NCI-H1092 treated with DMSO at 0.1 percent for 48 hours (cell line): ENCODE measurements at places on chromosomes 4 and X.

DNA sequence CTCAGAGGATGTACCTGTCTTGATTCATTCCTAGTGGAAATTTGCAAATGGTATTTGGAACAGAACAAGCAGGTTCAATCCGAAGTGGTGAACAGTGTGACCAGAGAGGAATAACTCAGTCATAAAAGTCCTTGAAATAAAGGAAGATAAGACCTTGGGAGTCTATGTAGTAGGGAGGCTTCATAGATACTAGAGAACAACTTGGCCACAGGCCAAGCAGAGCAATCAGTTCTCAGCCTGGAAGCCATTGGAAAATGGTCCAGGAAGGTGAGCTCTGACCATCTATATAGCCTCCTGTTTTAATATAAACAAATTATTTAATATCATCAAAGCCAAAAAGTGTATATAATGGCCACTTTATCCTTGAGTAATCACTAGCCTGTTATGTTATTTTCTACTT is 11.3 kb downstream of the TXK start:
- DNase-seq: no peak

DNA sequence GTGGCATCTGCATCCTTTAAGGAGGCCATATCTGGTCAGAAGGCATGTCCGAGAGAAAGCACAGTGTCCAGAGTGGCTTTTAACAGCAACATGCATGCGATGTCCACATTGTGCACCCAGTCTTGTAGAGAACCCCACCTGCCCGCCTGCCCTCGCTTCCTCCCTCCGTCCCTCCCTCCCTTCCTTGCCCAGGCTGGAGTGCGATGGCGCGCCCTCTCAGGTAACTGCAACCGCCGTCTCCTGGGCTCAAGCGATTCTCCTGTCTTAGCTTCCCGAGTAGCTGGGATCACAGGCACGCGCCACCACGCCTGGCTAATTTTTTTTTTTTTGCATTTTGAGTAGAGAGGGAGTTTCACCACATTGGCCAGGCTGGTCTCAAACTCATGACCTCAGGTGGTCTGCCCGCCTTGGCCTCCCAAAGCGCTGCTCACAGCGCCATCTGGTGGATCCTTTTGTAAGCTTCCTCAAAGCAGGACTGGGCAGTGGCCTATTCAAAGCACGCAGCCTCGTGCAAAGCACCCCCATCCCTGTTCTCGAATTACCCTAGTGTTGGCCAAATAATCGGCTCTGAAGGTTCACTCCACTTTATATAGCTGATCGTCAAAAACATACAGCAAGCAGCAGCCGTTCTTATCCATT is 15.0 kb downstream of the BRCC3 start:
- no peak for DNase-seq

DNA sequence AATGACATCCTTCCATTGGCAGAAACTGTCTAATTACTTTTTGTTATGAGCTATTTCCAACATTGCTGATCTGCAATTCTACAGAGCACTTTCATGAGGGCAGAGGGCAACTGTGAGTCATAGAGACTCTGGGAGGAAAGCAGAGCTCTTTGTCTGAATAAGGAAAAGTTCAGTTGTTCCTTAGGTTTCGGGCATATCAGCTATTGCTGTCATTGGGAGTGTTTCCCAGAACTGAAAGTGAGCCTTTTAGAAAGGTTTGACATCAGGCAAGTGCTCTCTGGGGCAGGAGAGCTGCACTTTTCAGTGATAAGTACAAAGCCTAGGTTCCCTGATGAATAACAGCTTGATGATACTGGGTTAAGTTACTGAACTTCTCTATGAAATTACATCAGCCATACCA is 119.2 kb upstream of the EDNRA start:
- DNase-seq: no peak

DNA sequence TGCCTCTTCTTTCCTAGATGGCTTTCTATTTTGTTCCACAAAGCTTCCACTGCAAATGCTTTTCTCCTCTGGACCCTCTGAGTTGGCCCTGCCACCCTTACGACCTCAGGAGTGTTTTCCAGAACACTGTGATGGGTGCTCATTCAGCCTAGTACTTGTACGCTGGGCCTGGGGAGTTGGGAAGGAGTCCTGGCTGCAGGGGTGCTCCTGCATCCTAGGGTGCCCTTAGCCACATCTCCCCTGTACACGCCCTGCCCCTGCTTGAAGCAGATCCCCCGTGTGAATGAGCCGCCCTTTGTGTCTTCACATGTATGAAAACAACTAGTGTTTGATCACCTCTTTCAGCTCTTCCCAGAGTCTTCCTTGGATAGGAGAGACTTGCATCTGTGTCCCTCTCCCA is 64.2 kb downstream of the MTMR1 start:
- DNase-seq: no peak

GRCh38 chrX:44099366-44099765 is 126.2 kb upstream of the NDP start:
- no peak for DNase-seq

- DNase-seq: no peak
Measured at GRCh38 chr4:172169871-172170270, 356.7 kb downstream of the GALNTL6 start.

DNA sequence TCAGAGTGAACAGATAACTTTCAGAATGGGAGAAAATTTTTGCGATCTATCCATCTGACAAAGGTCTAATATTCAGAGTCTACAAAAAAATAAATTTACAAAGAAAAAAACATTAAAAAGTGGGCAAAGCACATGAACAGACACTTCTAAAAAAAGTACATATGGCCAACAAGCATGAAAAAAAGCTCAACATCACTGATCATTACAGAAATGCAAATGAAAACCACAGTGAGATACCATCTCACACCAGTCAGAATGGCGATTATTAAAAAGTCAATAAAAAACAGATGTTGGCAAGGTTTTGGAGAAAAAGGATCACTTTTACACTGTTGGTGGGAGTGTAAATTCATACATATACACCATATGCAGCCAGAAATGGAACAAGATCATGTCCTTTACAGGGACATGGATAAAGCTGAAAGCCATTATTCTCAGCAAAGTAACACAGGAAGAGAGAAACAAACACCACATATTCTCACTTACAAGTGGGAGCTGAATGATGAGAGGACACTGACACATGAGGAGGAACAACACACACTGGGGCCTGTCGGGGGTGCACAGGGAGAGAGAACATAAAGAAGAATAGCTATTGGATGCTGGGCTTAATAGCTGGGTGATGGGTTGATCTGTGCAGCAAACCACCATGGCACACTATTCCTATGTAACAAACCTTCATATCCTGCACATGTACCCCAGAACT is 41.6 kb upstream of the ITM2A start:
- no peak for DNase-seq

DNA sequence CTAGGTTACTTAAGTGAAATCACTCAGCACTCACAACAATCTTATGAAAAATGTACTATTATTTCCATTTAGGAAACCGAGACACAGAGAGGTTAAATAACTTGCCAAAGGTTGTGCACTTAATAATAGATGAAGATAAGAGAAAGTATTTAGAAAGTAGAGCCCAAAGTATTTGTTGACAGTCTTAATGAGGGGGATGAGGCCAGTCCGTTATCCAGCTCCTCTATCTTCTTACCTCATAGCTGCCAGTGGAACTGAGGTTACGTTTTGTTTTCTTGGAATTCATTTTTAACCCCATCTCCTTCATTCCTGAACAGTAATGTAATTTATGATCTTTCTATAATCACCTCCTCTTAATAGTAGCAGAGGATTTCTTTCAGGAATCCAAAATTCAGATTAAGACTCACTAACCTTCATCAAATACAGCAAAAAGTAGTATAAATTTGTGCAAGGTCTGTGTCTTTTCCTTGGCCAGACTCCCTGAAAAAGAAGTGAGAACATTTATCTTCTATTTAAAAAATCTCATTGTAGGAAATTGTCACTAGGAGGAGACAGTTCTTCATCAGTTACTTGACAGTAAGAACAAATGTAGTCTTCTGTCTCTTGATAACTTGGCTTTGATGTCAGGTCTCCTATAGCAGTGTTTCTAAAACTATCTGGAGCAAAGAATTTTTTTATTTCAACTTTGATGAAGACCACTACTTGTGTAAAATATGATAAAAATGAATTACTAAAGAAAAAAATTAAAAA is 35.5 kb downstream of the F8 start:
- DNase-seq: no peak

GRCh38 chr4:31687717-31688342 is 967.7 kb downstream of the PCDH7 start:
- no peak for DNase-seq

- no peak for DNase-seq
Measured at GRCh38 chr4:143282211-143282707, 54.4 kb upstream of the GAB1 start.

DNA sequence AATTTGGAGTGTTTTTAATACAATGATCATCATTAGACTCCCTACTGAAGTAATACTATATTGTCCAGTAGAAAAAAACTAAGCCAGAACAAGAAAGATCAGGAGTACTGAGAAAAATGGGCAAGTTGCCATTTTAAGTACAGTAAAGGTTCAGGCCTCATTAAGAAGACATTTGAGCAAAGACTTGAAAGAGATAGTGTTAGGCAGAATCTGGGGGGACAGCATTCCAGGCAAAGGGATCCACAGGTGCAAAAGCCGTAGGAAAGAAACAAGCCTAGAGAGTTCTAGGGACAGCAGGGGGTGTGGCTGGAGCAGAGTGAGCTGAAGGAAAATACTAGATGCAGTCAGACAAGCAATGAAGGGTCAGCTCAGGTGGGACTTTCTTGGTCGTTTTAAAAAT is 58.1 kb upstream of the INTU start:
- DNase-seq: no peak

DNA sequence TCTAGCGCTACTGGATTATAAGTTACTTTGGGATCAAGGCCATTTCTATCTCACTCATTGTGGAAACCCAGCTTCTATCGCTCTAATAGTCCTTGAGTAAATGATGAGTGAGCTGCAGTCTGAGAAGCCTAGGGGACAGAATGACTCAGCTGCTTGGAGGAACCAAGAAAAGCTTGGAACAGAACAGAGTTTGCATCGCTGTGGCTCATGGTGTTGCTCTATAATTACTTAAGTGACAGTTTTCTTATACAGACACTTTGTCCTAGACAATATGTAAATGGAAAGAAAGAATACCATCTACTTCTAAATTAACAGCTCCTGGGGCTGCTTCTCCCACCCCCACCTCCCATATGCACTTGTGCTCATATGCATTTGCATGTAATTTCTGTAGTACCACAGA is 156.9 kb downstream of the SLIT2 start:
- DNase-seq: no peak

- no peak for DNase-seq
Measured at GRCh38 chr4:122453384-122453995, 3.0 kb downstream of the IL2 start.

GRCh38 chrX:68304602-68305001 is 128.7 kb downstream of the OPHN1 start:
- DNase-seq: no peak

DNA sequence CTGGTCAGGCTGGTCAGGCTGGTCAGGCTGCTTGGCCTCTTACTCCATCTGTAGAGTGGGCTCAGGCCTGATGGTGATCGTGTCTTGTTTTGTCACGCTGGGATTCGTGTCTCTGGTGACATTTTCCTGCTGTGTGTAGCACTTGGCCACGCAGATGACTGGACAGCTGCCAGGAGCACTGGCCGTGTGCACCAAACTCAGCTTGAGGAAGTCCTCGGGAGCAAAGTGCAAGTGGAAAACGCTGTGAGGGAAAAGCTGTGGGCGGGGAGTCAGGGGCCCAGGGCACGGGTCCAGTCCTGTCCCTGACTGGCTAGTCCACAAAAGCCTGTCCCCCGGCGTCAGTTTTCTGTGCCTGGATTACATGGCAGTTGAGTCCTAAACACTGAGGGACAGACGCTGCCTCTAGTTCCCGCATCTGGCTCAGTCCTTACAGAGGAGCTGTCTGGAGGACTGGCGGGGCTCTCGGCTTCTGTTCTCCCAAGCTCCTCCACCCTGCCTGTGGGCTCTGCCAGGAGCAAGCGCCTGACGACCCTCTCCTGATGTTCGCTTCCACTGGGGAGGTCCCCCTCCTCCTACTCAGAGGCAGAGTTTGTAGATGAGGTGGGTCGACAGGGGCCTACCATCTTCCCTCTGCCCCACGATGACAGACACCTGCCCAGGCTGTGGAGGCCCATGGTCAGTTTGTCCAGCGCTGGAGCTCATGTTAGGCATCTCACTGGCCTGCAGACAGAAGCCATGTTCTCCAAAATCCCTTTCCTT is 35.9 kb upstream of the GRPEL1 start:
- peak; percentile 17 for DNase-seq

DNA sequence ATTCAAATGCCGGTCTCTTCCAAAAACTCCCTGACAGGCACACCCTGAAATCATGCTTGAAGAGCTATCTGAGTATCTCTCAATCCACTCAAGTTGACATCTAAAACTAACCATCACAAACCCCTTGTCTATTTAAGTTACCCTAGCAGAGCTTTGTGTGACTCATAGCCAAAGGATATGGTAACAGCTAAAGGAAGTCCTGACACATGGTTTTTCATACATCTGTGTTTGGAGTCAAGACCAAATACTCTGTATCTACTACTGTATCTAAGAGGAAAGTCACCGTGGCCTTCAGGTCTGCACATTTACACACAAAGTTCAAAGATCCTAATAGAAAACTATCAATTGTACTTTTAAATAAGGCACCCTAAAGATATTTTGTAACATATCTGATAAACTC is 239.6 kb upstream of the VCX start:
- DNase-seq: no peak

GRCh38 chr4:177006331-177006730 is 213.6 kb upstream of the VEGFC start:
- DNase-seq: no peak

GRCh38 chr4:11367371-11367770 is 61.3 kb downstream of the HS3ST1 start:
- DNase-seq: peak; percentile 31

DNA sequence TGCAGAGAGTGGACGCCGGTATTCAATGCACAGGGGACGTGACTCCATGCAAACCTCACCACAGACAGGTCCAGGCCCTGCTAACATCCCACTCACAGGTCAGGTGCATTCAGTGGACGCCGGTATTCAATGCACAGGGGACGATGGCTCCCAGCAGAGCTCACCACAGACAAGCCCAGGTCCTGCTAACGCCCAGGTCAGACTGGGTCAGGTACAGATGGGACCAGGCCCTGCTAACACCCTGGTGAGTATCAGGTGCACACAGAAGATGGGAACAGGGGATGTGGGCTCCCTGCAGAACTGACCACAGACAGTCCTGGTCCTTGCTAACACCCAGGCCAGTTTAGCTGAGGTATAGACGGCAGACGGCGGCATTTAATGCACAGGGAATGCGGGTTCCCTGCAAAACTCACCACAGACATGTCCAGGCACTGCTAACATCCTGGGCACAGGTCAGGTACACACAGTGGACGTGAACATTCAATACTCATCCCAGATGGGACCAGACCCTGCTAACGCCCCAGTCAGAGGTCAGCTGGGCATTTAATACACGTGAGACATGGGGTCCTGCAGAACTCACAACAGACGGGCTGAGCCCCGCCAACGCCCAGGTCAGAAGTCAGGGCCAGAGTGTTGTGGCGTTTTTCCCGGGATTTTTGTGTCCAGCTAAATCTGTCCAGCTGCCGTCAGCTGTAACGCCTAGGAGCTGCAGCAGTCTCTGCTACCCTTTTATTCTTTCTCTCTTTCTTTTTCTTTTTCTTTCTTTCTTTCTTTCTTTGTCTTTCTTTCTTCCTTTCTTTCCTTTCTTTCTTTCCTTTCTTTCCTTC is 99.2 kb downstream of the SHOX start:
- no peak for DNase-seq

- DNase-seq: peak; percentile 49
Measured at GRCh38 chr4:112145326-112145789, at the start of gene FAM241A. FAM241A (plus strand) TSS chr4:112145454; CDS start chr4:112145581, 127 bp downstream.

- DNase-seq: no peak
Measured at GRCh38 chr4:146148021-146148420, 27.5 kb upstream of the LSM6 start.
